ENCODE measurements at places on chromosomes 7 and 10.

DNA sequence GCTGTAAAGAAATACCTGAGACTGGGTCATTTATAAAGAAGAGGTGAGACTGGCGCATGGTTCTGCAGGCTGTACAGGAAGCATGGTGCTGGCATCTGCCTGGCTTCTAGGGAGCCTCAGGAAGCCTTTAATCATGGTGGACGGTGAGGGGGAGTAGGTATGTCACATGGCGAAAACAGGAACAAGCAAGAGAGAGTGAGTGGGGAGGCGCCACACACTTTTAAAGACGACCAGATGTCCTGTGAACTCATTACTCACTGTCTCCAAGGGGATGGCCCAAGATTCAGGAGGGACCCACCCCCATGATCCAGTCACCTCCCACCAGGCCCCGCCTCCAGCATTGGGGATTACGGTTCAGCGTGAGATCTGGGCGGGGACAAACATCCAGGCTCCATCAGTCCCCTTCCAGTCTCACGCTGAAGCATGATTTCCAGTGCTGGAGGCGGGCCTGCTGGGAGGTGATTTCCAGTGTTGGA lies 3.2 kb downstream of the ZNF316 start:
- peak; percentile 95 for DNase-seq

GRCh38 chr10:8438603-8439002 lies 384.1 kb downstream of the GATA3 start:
- DNase-seq, result no peak

GRCh38 chr7:138208142-138208570 lies 131.9 kb downstream of the AKR1D1 start:
- DNase-seq, result peak; percentile 40

DNA sequence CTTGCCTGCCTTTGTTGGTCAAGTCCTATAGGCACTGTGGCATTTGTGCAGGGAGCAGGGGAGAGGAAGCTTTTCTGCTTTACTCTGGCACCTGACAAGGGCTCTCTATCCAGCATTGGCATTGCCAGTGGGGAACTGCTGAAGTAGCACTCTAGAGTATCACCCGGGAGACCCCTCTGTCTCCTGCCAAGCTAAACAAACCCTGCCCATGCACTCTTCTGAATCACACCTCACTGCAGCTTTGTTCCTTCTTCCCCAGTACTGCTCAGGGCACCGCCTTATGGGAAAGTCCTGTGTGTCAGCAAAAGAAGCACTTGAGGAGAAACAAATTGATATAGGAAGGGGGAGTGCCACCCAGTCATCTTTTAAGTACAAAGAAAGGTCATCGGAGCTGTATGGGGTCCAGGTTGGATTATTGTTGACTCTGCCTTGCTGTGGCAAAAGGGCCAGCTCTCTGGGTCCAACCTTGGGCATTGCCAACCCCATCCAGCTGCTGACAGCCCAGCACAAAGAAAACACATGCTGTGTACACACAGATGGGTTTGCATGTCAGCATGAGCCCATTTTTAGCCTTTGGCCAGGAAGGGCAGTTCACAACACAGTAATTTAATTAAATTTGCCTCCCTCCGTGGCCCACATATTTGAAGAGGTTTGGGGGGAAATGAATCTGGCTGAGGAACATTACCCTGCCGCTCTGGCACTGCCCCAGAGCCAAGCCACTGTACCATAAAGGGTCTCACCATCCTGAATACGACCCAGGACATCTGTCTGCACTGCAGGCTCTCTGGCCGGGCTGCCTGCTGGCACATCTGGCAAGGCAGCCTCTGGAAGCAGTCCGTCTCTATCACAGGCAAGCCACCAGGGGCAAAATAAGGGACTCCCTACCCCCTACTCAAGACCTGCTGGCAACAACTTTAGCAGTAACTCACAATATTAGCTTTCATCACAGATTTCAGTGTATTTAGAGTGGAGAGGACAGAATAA lies 13.1 kb downstream of the LRRC4 start:
- no peak for DNase-seq

GRCh38 chr7:95324431-95324830 lies at the start of gene PON1:
Gene PON1 (minus strand): TSS chr7:95324532. CDS start chr7:95324475, 57 bp downstream.
- DNase-seq, result peak; percentile 81

DNA sequence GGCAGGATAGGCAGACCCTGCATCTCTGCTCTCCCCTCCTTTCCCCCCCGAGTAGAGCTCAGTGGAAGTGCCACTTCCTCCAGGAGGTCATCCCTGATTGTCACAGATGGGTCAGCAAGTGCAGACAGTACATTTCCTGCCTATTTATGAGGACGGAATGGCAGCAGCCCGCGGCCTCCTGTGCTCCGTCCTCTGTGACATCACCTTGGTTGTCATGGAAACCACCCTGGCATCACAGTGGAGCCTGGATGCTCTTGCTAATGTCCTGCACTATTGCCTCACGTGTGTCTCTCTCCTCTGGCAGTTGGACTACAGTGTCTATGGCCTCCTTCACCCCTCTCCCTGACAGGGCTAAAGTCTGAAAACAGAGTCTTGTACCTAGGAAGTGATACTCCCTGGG lies 148.6 kb downstream of the SH3PXD2A start:
- DNase-seq, result no peak

DNA sequence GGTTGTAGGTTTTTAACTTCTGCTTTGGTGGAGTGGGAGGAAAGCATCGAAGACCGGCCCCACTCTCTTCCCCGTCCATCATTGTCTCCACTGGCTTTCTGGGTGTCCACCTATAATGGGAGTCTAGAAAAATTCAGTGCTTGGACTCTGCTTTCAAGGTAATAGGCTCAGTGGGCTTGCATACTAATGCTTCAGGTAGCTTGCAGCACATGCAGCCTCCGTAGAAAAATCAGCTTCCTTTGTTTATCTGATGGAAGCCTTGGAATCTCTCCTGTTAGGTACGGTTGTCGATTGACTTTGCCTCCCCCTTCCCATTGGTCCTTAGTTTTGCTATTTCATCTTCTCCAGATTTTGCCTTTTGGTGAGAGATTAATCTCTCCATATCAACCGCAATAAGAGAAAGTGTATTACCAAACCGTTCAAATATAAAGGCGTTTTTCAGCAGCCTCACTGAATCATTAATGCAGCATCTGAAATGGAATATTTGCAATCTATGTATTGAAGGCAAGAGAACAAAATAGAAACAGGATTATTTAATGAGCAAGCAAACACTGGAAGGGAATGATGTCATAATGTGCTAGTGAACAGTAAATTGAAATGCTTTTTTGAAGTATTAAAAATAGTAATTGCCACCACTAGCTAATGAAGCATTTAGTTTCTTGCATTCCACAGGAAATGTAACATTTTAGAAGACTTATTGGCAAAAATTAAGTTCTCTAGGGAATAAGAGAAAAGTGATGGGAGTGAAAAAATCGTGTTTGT lies 944 bp downstream of the AVL9 start:
- DNase-seq, result no peak

GRCh38 chr7:101200862-101201599 lies at the start of gene MOGAT3:
Gene MOGAT3 (minus strand): TSS chr7:101201036. CDS start chr7:101200854, 182 bp downstream.
- DNase-seq, result peak; percentile 58

DNA sequence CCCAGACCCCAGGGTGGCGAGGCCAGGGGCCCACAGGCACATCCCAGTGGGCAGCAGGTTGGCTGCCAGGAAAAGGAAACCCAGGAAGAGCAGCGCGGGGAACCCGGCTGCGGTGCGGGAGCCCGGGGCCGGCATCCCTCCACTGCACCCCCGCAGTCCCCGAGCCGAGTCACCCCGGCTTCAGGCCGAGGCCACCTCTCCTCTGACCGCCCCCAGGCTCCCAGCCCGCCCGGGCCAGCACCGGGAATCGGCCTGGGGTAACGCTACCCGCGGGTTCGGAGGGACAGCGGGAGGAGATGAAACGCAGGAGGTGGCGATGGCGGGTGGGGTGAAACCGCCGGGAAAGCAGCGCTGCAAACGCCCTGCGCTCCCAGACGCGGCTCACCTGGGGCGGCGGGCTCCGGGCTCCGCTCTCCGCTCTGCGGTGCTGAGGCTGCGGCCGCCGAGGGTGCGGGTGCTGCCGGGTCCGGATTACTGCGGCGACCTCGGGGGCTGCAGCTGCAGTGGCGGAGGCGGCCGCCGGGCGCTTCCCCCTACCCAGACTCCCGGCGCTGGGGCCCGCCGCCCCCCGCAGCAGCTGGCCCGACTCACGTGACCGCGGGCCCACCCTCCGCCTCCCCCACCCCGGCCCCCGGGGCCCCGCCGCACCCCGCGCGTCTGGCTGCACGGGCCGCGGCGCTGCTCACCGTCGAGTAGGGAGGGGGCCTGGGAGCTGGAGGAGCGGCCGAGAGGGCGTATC lies at the start of gene SCRN1:
TSS of gene SCRN1 (minus strand) at position 545 of the 739 bp plus-strand sequence. CDS start 20,734 bp downstream, outside the sequence.
- peak; percentile 63 for DNase-seq

DNA sequence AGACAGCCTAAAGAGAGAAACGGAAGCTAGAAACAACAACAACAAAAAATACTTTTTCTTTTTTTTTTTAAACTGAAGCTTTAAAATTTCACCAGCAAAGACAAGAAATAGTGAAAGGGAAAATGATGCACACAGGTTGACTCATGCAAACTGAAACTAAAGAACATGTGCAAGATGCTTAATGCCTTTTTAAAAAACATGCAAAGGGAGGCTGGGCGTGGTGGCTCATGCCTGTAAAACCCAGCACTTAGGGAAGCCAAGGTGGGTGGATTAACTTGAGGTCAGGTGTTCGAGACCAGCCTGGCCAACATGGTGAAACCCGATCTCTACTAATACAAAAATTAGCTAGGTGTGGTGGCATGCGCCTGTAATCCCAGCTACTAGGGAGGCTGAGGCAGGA lies 15.1 kb upstream of the CUBN start:
- DNase-seq, result no peak

GRCh38 chr7:108570146-108570755 lies 577 bp downstream of the DNAJB9 start:
- no peak for DNase-seq

GRCh38 chr7:30743371-30744074 lies 8.4 kb upstream of the INMT start:
- DNase-seq, result no peak

DNA sequence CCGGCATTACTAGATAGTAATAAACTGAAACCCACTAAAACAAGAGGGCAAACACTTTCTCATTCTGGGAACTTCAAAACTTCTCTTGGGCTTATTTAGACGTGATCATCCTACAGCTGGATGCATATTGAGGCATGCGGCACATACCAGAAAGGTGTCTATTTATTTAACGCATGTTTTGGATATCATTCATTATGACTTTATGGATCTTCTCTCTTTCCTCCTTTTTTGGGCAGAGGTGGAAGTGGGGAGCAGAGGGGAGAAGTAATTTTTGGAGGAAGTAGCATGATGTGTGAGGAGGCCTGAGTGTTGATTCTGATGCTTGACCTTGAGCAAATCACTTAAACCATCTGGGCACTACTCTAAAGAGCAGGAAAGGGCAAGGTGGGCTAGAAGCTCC lies 270.6 kb downstream of the TRIL start:
- no peak for DNase-seq

DNA sequence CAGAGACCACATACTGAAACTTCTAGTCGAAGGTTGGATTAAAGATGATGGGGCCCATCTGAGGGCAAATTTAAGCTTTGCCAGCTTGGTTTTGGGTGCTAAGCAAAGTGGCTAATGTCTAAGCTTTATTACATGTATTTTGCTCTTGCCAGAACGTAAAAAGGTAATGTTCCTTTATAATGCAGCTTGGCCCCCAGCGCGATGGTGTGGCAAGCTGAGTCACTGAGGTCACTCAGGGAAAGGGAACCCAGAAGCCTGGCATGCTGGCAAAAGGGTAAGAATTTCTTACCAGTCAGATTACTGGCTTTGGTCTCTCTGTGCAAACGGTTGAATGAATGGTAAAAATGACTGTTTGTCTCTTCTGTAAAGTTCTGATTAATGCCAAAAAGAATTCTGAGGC lies 158.3 kb upstream of the KCND2 start:
- no peak for DNase-seq

- no peak for DNase-seq
Measured at GRCh38 chr10:26057466-26057865, 123.4 kb downstream of the MYO3A start.

DNA sequence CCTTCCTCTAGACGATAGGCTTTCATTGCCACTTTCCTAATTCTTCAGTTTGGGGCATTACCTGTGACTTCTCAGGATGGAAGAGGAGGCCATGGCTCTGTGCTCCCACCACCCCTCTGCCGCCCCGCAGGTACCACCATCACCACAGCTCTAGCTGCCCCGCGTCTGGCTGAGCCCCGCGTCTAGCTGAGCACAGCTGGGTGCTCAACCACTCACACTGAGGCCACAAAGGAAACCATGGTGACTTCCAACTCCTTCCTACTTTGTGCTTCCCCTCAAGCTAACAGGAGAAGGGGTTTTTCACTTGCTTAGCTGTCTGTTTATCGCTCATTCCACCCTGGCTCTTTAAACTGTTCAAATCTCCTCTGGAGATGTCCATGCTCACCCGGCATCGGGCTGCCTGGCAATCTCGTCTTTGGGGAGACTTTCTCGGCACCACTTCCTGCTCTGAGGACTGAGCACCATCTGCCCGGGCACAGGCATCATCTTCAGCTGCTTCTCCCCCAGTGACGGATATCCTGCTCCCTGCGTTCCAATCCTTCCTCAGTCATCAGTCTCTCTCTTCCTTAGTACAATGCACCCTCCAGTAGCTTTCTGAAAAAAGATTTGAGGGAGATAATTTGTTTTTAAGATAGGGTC lies 59.4 kb downstream of the MAD1L1 start:
- no peak for DNase-seq

Data from H9 (cell line).